ENCODE measurements at places on chromosomes 1 and 21. TPM values are rescaled to one million over a fixed set of nuclear protein-coding genes. Genes with fewer than 3 reads are reported as not detected.

Gene OLIG2
- 21.4 TPM for total RNA-seq

Gene SLC45A1
- 6.1 TPM for total RNA-seq

Gene MLLT11
- 504 TPM for total RNA-seq

Gene CCDC17
- total RNA-seq, result 3.8 TPM

Gene CSF1
- total RNA-seq, result 0.59 TPM

Gene GIPC2
- not detected for total RNA-seq

Gene ALPL
- total RNA-seq, result 10.0 TPM

Gene MPZL1
- total RNA-seq, result 149 TPM

Gene FAM3B
- total RNA-seq, result not detected

Gene TNN
- total RNA-seq, result not detected

Gene PRDM16
- total RNA-seq, result 0.07 TPM

Gene WDR3
- 22.2 TPM for total RNA-seq

Gene TNFRSF8
- total RNA-seq, result not detected

Gene SPATA1
- total RNA-seq, result 1.3 TPM

Gene SPRR2F
- total RNA-seq, result not detected

Gene DNAJC8
- 82.8 TPM for total RNA-seq

Gene DAB1
- total RNA-seq, result 3.1 TPM

Gene SPRR1A
- total RNA-seq, result not detected

Gene ADCY10
- 0.07 TPM for total RNA-seq

Gene AMPD1
- total RNA-seq, result not detected

Gene KCNH1
- 7.8 TPM for total RNA-seq

Gene RPTN
- not detected for total RNA-seq

Gene F13B
- total RNA-seq, result not detected

Gene BMP8B
- total RNA-seq, result 0.12 TPM

Gene FOXO6
- total RNA-seq, result 11.7 TPM

Gene KCNJ9
- 2.0 TPM for total RNA-seq

Gene RIMKLA
- total RNA-seq, result 4.1 TPM

Gene OR2L5
- 0.22 TPM for total RNA-seq

Gene TNFRSF4
- 0.29 TPM for total RNA-seq

Gene RPE65
- not detected for total RNA-seq

Gene TCHH
- total RNA-seq, result 0.49 TPM

Gene GUCA2B
- total RNA-seq, result not detected

Gene INAVA
- 2.4 TPM for total RNA-seq

Gene ATP1A4
- total RNA-seq, result not detected

Gene ILDR2
- 0.56 TPM for total RNA-seq

Data from glutamatergic neuron (in vitro differentiated cells).